Inflammatory macrophage treated with lipopolysaccharide for 4 hours (primary cell): ENCODE measurements at places on chromosomes 1 and 21.

DNA sequence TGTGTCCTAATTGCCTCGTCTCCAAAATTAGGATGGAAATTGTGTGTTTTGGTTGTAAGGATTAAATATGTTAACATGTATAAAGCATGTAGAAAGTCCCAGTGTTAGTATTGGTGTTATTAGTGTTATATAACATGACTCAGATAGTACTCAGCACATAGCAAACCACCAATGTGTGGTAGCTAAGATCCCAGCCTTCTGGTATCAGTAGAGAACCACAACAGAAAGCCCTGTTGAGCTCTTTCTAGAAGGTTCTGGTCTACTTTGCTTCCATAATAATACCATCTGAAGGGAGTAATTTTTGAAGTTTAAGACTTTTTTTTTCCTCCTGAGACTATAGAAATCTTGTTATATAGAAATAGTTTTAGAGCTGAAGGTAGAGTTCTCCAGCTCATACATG, 259.3 kb upstream of the SGIP1 start:
- DNase-seq, result peak; percentile 43

GRCh38 chr1:184531296-184531695, 144.5 kb downstream of the C1orf21 start:
- no peak for DNase-seq

DNA sequence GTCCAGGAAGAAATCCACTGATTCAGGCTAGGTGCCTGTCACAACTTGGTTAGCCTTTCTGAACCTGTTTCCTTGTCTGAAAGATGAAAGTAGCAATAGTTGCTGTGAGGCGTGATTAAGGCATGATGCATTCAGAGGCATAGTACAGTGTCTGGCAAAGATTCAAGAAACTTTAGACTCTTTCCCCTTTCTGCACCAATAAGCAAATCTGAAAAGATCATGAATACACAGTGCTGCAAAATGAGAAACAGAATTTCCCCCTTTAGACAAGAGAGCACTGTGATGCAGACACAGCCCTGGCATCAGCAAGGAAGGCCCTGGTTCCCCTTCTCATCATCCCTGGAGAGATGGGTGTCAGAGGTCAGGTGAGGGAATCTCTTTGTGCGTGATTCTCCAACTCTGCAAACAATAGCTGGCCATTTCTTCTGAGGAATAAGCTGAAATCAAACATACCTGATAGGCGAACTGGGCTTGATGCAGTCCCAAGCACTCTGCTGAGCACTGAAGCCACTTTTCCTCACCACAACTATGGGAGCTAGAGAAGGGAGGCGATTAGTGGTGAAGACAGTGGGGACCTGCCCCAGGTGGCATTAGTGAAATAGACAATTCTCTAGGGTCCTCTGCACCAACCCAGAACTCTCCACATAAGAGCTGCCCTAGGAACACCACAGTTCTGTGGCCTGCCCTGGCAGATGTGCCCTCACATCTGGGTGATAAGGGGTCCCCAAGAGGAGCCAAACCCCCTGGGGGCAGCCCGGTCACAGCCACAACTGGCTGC, 41.7 kb downstream of the ITPKB start:
- no peak for DNase-seq

GRCh38 chr1:81585371-81585770, 215.4 kb upstream of the ADGRL2 start:
- no peak for DNase-seq

- no peak for DNase-seq
Observed at GRCh38 chr1:172834609-172835008, 175.7 kb downstream of the FASLG start.

DNA sequence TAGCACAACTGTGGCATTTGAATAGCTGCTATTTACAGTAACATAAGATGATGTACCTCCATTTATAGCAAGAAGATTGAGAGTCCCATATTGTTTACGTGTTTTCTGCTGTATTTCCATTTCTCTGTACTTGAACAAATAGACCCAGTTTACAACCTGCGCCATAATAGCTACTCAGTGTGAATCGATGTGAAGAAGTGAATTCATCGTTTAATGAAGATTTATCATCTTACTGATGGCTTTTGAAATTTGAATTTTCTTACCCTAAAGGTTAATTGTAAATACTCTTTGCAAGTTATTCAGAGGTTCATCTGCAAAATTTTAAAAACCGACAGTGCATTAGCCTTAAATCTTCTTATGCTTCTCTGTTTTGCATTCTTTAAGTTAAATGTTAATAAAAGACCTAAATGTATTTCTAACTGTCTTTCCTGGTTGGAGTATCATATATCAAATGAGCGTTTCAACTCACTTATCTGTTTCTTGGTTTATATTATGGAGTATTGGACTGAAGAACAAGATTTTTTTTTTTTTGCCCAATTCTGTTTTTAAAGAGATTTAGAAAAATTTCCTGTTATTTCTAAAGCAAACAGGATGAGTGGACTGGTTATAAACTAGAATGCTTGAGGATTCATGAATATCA, 2.2 kb downstream of the MACO1 start:
- no peak for DNase-seq

DNA sequence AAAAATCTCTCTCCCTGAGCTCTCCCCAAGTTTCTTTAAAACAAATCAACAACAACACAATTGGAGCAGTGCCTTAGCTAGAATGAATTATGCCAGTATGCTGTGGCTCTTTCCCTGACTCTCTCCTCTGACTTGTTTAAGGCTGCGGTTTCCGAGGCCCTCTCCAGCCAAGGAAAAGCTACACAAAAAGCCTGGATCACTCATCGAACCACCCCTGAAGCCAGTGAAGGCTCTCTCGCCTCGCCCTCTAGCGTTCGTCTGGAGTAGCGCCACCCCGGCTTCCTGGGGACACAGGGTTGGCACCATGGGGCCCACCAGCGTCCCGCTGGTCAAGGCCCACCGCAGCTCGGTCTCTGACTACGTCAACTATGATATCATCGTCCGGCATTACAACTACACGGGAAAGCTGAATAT, 1.9 kb downstream of the S1PR1 start:
- DNase-seq, result peak; percentile 76

- DNase-seq, result no peak
Observed at GRCh38 chr1:26540351-26540750, 10.8 kb downstream of the RPS6KA1 start.

DNA sequence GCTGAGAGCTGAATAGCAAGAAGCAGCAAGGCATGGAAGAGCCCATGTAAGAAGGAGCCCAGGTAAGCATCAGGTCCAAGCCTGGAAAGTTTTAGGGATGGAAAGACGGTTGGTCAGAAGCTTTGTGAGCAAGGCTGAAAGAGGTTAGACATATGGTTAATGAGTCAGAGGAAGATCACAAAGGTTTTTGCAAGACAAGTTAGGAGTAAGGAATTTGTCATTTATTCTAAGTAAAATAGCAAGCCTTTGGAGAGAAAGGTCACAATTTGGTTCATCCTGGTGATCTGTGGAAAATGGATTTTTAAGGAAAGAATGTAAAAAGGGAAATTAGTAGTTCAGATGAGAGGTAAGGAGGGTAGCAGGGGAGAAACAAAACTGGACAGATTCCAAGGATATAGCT, 106.7 kb downstream of the DPYD start:
- no peak for DNase-seq

GRCh38 chr1:108719656-108720435, 7.1 kb downstream of the FNDC7 start:
- peak; percentile 9 for DNase-seq

DNA sequence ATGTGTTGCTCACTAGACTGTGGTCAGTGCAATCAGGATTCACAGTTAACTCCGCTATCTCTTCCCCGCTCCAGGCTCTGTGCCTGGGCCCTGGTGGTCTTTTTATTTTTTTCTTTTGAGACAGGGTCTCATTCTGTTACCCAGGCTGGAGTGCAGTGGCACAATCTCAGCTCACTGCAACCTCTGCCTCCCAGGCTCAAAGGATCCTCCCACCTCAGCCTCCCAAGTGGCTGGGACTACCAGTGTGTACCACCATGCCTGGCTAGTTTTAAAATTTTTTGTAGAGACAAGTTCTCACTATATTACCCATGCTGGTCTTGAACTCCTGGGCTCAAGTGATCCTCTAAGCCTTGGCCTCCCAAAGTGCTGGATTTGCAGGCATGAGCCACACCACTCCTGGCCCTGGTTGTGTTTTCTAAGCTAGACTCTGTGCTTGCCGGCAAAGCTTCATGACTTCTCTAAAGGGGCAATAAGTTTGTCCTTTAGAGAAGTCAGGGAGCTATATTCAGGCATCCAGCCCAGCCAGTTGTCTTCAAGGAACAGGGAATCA, 1.4 kb downstream of the RCSD1 start:
- DNase-seq, result no peak

DNA sequence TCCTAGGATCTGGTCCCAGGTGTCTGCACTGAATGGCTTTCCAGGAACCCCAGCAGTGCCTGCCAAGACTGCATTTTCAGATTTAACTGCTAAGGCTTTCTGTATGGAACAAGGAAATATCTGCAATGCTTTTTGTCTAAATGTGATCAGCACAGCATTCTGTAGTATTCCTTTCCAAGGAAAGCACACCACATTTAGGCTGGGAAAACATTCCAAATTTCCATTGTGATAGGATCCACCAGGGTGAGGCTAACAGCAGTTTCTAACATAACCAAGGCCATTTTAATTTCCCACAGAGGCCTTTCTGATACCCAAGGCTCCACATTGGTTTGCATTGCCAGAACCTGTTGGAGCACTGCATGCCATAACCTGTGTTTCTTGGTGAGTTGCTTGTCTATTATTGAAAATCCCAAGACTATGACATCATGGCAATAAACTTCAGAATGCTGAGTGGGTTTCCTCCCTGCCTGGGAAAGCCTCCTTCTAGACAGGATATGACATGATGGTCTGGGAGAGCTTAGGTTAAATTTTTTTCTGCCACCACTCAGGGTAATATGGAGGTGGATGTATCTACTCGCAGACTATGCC, 23.3 kb upstream of the PTGFRN start:
- DNase-seq, result no peak

- peak; percentile 66 for DNase-seq
Observed at GRCh38 chr1:155218854-155219591, 10.5 kb downstream of the MTX1 start.

DNA sequence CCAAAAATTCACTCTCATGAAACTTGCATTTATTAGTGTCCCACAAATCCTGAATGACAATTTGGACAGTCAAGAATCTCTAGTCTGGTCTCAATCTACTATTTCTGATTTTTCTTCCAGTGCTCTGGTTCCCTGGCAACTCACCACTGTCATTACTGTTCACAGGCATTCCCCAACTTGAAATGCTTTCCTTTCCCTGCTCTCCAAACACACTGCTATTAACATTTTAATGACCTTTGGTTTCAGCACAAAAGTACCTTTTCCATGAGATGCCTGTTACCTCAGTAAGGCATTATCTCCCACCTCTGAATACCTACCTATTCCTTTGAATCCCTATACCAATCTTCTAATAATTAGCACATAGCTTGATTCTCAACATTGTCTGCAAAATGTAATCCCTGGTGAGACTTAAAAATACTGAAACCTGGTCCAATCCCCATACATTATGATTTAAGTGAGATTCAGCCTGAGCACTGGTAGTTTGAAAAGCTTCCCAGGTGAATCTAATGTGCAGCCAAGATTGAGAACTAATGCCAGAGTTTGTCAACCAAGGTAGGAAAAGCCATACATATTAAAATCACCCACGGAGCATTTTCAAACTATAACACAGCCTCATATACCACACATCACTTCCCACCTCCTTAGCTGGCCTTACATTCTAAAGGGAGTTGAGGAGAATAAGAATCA, 11.7 kb upstream of the ANGPTL3 start:
- no peak for DNase-seq

DNA sequence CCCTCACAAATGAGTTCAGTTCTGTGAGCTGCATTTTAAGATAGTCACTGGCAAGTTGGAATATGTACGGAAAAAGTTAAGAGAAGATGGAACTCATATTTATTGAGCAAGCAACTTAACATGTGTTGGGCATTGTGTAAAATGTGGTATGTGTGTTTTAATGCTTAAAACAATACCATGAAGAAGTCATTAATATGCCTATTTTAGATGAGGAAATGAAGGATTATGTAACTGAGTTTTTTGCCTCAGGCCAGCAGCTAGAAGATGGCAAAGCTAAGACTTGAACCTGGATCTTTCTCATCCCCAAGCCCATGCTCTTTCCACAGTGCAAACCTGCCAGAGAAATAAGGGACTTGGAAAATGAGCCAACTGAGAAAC, 48.9 kb downstream of the SPATA46 start:
- peak; percentile 80 for DNase-seq

GRCh38 chr1:223248770-223249140, 105.7 kb upstream of the TLR5 start:
- no peak for DNase-seq

DNA sequence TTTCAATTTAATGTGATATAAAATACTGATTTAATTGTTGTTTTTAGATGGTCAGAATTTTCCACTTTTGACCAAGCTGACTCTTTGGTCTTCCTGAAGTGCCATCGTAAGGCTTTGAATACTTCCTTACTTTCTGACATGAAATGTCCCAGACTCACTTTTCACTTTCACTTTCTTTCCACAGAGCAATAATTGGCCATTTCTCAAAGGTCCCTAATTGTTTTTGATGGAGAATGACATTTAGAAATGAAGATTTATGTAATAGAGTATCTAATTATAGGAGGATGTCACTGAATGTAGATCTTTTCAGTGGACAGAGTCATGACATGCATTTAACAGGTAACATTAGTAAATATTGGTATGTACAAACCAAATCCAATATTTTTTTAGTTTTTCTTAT, 1141.6 kb downstream of the KCNT2 start:
- DNase-seq, result no peak

GRCh38 chr1:159229260-159229885, 24.7 kb downstream of the ACKR1 start:
- DNase-seq, result no peak

DNA sequence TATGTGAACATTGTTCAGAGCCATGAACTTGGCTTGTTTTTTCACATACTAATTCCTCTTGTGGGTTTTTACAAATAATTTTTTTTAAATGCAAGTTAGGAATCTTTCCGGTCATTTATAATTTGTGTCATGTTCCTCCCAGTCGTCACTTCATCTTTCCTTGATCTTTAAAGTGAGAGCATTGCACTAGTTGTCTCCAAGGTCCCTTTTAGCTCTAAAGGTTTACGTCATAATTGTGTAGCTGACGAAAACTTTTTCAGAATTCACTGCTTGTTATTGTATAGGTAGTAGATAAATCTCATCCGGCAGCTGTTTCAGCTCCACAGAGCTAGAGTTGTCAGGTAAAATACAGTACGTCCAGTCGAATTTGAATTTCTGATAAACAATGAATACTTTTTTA, 33.6 kb downstream of the SOAT1 start:
- peak; percentile 62 for DNase-seq

GRCh38 chr21:18772404-18772803, 368.8 kb upstream of the TMPRSS15 start:
- DNase-seq, result no peak

DNA sequence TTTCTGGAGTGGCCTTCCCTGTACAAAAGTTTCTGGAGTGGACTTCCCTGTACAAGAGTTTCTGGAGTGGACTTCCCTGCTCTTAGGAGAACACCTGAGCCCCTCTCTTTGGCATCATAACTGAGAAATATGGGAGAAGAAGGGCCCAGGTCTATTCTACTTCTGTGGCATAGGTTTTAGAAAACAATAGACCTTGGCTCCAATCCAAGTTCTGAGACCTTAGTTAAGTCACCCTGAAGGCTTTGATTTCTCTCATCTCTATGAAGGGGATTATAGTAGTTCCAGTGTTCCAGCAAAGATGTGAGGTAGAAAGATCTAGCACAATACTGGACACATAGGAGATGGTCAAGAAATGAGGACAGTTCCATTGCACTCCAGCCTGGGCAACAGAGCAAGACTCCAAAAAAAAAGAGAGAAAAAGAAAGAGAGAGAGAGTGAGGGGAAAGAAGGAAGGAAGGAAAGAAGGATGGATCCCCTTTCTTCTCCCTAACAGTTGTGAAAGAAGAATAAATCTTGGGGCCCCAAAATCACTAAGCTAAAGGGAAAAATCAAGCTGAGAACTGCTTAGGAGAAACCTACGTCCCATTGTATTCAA, 13.3 kb upstream of the EIF4G3 start:
- no peak for DNase-seq
